Activated T-helper 2 cell treated with anti-CD3 and anti-CD28 coated beads, Interferon-gamma antibody, Interleukin-2, Interleukin-4, amounts not matched to agents 10 μg/mL and 5 μg/mL and 100 μg/mL, durations not matched to agents 14 hours and 24 hours and 36 hours (primary cell): ENCODE measurements at places on chromosomes 16 and 17. TPM values are rescaled to one million over a fixed set of nuclear protein-coding genes. Genes with fewer than 3 reads are reported as not detected.

Gene NGFR
- 0.14 and 0.18 TPM in 2 replicates for total RNA-seq

Gene CAMKK1
- total RNA-seq, result 6.5 and 6.6 TPM in 2 replicates

Gene RASD1
- total RNA-seq, result 4.6 and 4.9 TPM in 2 replicates

Gene NPIPA5
- 13.8 and 16.0 TPM in 2 replicates for total RNA-seq

Gene HAGH
- total RNA-seq, result 60.3 and 67.6 TPM in 2 replicates

Gene UMOD
- total RNA-seq, result not detected in 2 replicates

Gene MYH2
- not detected in 2 replicates for total RNA-seq

Gene TBCD
- total RNA-seq, result 120 and 125 TPM in 2 replicates

Gene CHST5
- not detected in 2 replicates for total RNA-seq

DNA sequence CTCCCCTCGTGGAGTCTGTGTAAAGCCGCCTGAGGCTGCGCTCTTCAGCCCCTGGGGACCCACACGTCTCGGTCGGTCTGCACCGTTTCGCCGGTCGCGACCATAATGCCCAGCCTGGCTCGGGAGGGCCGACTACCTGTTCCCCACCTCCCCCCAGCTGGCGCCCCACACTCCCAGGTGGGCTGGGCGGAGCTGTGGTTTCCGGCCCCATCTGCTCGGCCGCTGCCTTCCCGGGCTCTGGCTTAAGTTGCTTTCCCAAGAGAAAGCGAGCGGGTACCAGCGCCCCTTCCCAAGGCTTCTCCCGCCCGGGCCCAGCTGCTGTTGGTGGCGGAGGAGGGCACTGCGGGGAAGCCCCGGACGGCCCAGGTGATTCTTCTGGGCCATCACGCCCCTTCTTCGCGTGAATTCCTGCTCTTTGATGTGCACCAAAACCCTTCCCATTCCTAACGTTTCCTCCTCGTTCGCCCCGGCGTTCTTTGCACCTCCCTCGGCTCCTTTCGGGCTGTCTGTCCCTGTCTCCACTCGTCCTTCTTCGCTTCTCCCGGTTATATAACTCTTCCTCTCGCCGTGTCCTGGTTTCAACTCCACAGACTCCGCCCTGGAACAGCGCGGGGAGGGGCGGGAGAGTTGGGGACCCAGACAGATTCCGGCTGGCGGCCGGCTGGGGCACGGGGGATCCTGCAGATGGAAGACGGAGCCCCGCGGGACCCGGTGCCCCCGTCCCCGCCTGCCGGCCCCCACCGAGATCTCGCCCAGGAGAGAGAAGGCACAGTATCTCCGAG, 2.0 kb downstream of the KDM6B start:
- H3K27me3 ChIP-seq, result peaks cover 9% of the 10 kb centered on the region
- DNase-seq, result no peak
- H3K27ac ChIP-seq, result peak overlapping the region; percentile 79

DNA sequence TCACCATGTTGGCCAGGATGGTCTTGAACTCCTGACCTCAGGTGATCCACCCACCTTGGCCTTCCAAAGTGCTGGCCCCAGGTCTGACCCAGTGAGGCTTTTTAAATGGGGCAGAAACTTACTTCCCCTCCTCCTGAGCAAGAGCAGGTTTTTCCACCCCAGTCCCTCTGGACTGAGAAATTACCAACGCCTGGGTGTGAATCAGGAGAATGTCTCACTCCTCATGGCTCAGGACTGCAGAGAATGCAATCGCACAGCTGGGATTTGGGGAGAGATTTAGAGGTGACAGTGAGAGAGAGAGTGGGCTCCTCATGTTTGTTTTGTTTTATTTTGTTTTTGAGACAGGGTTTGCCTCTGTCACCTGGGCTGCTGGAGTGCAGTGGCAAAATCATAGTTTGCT, 203.6 kb downstream of the RAB11FIP4 start:
- no peak for DNase-seq
- peaks cover 2% of the 10 kb centered on the region for H3K4me1 ChIP-seq
- peaks cover 2% of the 10 kb centered on the region for H3K27me3 ChIP-seq
- no peaks in the 10 kb centered on the region for H3K36me3 ChIP-seq

DNA sequence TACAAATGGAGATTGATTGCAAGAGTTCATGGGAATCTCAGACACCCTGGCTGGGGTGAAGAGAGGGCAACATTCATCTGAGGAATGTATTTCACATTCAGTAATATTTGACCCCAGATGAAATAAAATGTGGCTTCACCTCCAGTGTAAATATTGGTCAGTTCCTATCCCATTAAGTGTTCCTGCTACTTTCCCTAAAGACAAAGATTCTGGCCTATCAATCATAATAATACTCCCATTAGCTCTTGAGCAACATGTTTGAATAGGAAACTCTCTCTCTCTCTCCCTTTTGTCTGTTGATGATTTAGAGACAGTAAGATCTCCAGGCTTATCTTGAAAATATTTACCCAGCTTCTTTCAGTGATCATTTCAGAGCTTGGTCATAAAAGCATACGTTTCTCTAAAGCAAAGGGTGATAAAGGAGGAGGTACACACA, 70.1 kb downstream of the KCNJ2 start:
- no peak overlapping the region for H3K4me3 ChIP-seq
- DNase-seq, result no peak
- H3K36me3 ChIP-seq, result no peaks in the 10 kb centered on the region
- H3K27me3 ChIP-seq, result no peaks in the 10 kb centered on the region

DNA sequence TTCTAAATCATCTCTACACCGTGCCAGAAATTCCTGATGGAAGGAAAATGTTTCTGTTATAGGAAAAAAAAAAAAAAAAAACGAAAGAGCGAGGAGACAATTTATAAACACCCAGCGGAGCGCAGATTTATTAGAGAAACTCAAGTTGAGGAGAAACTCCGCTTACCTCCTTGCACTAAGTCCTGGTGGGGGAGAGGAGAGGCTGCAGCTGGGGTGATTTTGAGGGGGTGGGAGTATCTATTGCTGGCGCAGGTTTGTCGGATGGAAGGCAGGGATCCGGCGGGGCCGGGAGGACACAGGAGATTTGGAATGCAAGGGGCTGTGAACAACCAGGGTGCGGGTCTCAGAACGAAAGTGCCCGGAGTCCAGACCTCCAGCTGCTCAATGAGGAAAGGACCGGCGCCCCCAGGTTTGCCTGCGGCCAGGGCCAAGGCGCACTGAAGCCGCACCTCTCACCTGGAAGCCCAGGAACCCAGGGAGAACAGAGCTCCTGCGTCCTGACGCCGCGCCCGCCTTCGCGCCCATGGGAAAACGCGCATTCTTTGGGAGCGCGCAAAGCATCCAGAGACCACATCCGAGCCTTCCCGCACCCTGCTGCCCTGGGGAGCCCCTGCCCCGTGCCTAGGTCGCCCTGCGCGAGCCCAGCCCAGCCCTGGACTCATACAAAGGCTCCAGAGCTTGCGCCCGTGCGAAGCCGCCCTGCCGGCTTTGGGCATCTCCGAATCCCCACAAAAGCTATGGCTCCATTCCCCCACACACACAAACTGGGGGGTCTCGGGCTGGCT, 2.6 kb upstream of the HOXB8 start:
- H3K36me3 ChIP-seq, result no peaks in the 10 kb centered on the region
- DNase-seq, result no peak
- H3K4me3 ChIP-seq, result no peak overlapping the region
- peaks cover 85% of the 10 kb centered on the region for H3K27me3 ChIP-seq
- H3K27ac ChIP-seq, result no peak overlapping the region

- H3K36me3 ChIP-seq, result no peaks in the 10 kb centered on the region
- H3K4me3 ChIP-seq, result no peak overlapping the region
- no peak overlapping the region for H3K27ac ChIP-seq
- no peak for DNase-seq
- peaks cover 22% of the 10 kb centered on the region for H3K4me1 ChIP-seq
Observed at GRCh38 chr16:66480265-66481080, 53.4 kb downstream of the BEAN1 start.

DNA sequence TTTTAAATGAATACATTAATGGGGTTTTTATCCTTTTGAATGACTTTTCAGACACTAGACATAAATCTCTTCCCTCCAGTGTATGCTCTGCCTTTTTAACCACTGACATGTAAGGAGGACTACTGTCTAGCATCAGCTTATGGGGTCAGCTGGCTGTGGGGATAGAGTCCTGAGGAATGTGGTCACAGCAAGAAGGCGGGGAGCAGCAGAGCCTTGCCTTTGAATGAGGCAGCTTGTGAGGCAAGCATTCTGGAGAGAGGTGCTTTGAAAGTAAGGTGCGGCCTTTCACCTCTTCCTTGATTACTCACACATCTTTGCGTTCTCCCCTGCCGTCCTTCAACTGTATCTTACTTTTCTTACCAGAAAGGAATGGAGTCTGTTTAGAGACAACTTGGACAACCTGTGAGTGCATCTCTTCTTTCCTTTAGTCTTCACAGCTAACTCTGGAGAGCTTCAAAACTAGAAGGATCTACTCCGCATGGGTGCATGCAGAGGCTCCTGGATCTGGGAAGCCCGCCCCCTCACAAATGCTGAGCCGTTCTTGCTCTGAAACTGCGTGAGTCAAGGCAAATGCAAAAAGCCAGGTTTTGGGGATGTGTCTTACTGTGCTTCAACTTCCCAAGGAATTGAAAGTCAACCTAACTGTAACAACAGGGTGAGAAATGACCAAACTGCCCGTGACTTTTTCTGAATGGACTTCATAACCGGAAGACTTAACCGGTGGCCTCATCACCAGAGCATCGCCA, 49.9 kb downstream of the ADCY7 start:
- no peak for DNase-seq
- no peak overlapping the region for H3K4me3 ChIP-seq
- H3K4me1 ChIP-seq, result peaks cover 22% of the 10 kb centered on the region
- H3K27me3 ChIP-seq, result no peaks in the 10 kb centered on the region
- H3K27ac ChIP-seq, result peak overlapping the region; percentile 15

- DNase-seq, result no peak
- H3K27me3 ChIP-seq, result peaks cover 4% of the 10 kb centered on the region
- no peak overlapping the region for H3K27ac ChIP-seq
- H3K4me3 ChIP-seq, result no peak overlapping the region
Observed at GRCh38 chr17:76458580-76459490, 5.9 kb upstream of the UBE2O start.

DNA sequence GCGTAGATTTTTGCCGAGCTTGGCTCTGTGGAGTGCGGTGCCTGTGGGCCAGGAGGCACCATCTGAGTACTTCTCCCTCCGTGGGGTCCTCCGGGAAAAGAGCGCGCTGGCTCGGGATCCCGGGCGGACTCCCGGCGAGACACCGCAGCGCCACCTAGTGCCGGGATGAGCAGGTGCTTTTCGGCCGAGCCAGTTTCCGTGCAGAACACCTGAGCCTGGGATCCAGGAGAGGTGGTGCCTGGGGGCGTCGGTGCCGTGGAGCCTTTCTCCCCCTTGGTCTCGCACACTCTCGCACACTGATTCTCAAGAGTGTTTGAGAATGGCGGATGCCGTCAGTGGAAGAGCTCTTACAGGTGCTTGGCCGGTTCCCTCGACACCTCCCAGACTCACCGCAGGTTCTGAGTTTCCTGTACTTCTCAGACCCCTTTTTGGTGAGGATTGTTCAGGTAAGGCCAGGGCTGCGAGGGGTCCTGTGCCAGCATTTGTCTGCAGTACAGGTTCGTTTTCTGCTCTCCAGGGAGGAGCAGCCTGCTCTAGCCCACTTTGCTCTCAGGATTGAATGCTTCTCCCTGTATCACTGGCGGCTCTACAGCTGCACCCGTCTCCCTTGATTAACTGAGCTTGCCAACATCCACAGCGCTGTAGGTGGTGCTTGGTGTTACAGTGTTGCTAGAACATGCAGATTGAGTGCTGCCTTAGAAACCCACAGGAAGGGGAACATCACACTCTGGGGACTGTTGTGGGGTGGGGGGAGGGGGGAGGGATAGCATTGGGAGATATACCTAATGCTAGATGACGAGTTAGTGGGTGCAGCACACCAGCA, 23.3 kb downstream of the TBCD start:
- peaks cover 6% of the 10 kb centered on the region for H3K4me1 ChIP-seq
- DNase-seq, result peak; percentile 24
- H3K4me3 ChIP-seq, result no peak overlapping the region
- peaks cover 26% of the 10 kb centered on the region for H3K36me3 ChIP-seq

DNA sequence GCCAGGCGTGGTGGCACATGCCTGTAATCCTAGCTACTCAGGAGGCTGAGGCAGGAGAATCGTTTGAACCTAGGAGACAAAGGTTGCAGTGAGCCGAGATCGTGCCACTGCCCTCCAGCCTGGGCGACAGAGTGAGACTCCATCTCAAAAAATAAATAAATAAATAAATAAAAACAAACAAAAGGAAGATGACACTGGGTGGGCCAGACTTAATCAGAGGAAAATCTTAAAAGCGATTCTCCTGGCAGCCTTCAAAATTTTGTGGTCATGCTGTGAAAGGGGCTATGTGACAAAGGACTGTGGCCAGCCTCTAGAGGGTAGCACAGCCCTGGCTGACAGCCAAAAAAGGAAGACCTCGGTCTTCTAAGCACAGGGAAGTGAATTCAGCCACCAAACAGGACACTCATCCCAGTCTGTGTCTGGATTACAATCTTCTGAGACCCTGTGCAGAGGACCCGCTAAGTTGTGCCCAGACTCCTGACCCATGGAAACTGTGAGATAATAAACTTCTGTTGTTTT, 391.1 kb downstream of the CNTNAP4 start:
- DNase-seq, result no peak
- H3K36me3 ChIP-seq, result no peaks in the 10 kb centered on the region
- no peak overlapping the region for H3K27ac ChIP-seq
- no peaks in the 10 kb centered on the region for H3K4me1 ChIP-seq
- H3K27me3 ChIP-seq, result no peaks in the 10 kb centered on the region
- H3K4me3 ChIP-seq, result no peak overlapping the region

- H3K4me3 ChIP-seq, result no peak overlapping the region
- H3K27ac ChIP-seq, result no peak overlapping the region
- H3K4me1 ChIP-seq, result peaks cover 3% of the 10 kb centered on the region
- peaks cover 4% of the 10 kb centered on the region for H3K27me3 ChIP-seq
Observed at GRCh38 chr17:31418773-31419350, 27.4 kb downstream of the RAB11FIP4 start.

DNA sequence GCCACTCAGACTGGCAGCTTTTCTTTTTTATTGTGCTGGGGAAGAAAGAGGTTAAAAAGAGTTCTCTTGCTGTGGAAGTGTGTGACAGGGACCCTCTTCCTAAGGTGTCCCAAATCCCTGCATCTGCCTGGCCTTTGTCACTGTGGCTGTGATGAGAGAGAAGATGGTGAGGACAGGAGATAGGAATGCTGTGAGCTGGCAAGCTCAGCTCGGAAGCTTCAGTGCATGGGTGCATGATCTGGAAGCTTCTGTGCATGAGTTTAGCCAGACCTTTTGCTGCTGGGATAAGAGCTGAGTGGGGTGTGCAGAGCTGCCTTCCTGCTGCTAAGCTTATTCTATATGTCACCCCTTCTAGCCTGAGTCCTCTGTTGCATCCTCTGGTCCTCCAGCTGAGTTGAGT, 103.3 kb upstream of the CACNG3 start:
- H3K27ac ChIP-seq, result peak overlapping the region; percentile 77
- peaks cover 49% of the 10 kb centered on the region for H3K36me3 ChIP-seq
- H3K4me1 ChIP-seq, result peaks cover 21% of the 10 kb centered on the region
- no peak overlapping the region for H3K4me3 ChIP-seq
- no peaks in the 10 kb centered on the region for H3K27me3 ChIP-seq

- peaks cover 4% of the 10 kb centered on the region for H3K36me3 ChIP-seq
- peaks cover 13% of the 10 kb centered on the region for H3K4me1 ChIP-seq
- no peak for DNase-seq
Observed at GRCh38 chr17:81396278-81396721, 1.0 kb downstream of the BAHCC1 start.

GRCh38 chr16:87707714-87708580, 57.8 kb downstream of the KLHDC4 start:
- no peak overlapping the region for H3K4me3 ChIP-seq
- no peak for DNase-seq
- H3K27me3 ChIP-seq, result no peaks in the 10 kb centered on the region
- H3K4me1 ChIP-seq, result peaks cover 7% of the 10 kb centered on the region
- peaks cover 29% of the 10 kb centered on the region for H3K36me3 ChIP-seq

- peaks cover 33% of the 10 kb centered on the region for H3K4me1 ChIP-seq
- H3K4me3 ChIP-seq, result no peak overlapping the region
- peak overlapping the region; percentile 42 for H3K27ac ChIP-seq
Observed at GRCh38 chr16:89565506-89566372, 5.3 kb downstream of the RPL13 start.
